Activated naive CD8-positive, alpha-beta T cell treated with anti-CD3 and anti-CD28 coated beads, Interleukin-2, amount 10 ng/mL, durations not matched to agents 7 days and 5 days (primary cell): ENCODE measurements at places on chromosomes 7 and 10. TPM values are rescaled to one million over a fixed set of nuclear protein-coding genes. Genes with fewer than 3 reads are reported as not detected.

The SLC26A4 gene
- total RNA-seq: 0.17 TPM

The ZNF488 gene
- not detected for total RNA-seq

The PIK3CG gene
- total RNA-seq: 55.9 TPM

The NUP42 gene
- total RNA-seq: 39.2 TPM

The NPC1L1 gene
- not detected for total RNA-seq

The PTPN20 gene
- 2.4 TPM for total RNA-seq

The MMS19 gene
- 89.7 TPM for total RNA-seq

GRCh38 chr10:123204127-123204461, 49.9 kb downstream of the BUB3 start:
- peaks cover 30% of the 10 kb centered on the region for H3K36me3 ChIP-seq
- H3K4me3 ChIP-seq: no peak overlapping the region
- no peak for DNase-seq
- peaks cover 3% of the 10 kb centered on the region for H3K4me1 ChIP-seq

DNA sequence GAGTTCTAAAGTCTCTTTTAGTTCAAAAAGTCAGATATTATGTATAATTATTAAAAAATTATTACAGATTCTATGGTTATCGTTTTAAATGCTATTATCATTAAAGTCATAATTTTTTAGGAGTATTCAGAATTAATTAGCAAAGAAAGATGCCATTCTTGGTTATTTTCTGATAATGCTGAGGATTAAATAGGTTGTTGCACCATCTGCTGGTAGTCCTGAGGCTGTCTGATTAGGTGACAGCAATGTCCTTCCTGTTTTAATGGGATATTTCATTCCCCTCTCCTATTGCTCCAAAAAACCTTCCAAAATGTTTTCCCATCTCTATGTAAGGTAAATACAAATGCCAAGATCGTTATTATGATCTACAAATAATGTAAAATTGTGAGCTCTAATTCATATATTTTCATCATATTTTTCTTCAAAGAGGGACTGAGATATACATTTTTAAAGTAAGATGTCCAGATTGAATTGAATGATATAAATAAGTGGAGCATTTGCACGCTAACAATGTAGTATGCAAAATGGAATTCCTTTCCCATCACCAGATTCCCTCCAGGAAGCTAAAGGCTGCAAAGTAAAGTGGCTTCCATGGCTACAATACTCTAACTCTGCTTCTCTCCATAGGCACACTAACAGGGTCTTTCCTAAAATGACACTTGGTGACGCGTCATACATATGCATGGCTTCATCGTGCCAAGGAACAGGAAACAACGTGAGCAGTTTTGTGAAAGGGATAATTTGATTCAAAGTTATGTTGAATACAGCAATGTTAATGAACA, 58.8 kb upstream of the AKR1E2 start:
- H3K27ac ChIP-seq: no peak overlapping the region
- no peaks in the 10 kb centered on the region for H3K36me3 ChIP-seq
- H3K4me1 ChIP-seq: no peaks in the 10 kb centered on the region
- H3K4me3 ChIP-seq: no peak overlapping the region
- H3K27me3 ChIP-seq: peaks cover 42% of the 10 kb centered on the region
- DNase-seq: no peak

- H3K36me3 ChIP-seq: no peaks in the 10 kb centered on the region
- no peak overlapping the region for H3K27ac ChIP-seq
- H3K4me3 ChIP-seq: no peak overlapping the region
- no peak for DNase-seq
Observed at GRCh38 chr10:78336402-78336791, 302.7 kb downstream of the RPS24 start.

- no peaks in the 10 kb centered on the region for H3K36me3 ChIP-seq
- DNase-seq: no peak
- H3K4me1 ChIP-seq: peaks cover 26% of the 10 kb centered on the region
- no peak overlapping the region for H3K27ac ChIP-seq
Observed at GRCh38 chr10:93075369-93076221, 1.9 kb downstream of the CYP26A1 start.

GRCh38 chr7:7791523-7791922, 73.1 kb upstream of the RPA3 start:
- H3K4me3 ChIP-seq: no peak overlapping the region
- no peaks in the 10 kb centered on the region for H3K27me3 ChIP-seq
- peaks cover 13% of the 10 kb centered on the region for H3K36me3 ChIP-seq
- H3K27ac ChIP-seq: no peak overlapping the region
- H3K4me1 ChIP-seq: peaks cover 10% of the 10 kb centered on the region

DNA sequence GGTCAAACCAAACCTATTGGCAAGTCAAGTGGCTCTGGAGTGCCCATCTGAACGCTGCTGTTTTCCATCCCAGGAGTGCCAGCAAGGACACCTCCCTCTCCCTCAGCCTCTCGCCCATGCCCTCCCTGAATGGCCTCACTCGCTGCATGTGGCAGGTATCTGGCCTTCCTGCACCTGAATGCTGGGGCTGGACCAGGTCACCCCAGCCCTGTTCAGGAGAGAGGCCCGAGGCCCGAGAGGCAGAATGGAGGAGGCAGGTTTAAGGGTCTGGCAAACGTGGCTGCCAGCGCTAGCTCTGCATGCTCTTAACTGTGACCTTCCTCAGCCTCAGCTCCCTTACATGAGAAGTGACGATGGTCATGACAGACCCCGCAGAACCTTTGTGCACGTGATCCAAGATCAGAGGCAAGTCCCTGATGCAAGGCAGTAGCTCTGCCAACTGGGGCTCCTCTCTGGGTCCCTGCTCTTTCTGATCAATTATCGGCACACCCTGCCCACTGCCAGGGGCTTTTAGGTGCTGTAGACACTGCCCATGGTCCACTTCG, 295.7 kb upstream of the ZMIZ1 start:
- no peak overlapping the region for H3K4me3 ChIP-seq
- no peaks in the 10 kb centered on the region for H3K36me3 ChIP-seq
- no peak for DNase-seq
- H3K27me3 ChIP-seq: peaks cover 8% of the 10 kb centered on the region

- no peak for DNase-seq
- no peak overlapping the region for H3K4me3 ChIP-seq
- H3K4me1 ChIP-seq: peaks cover 25% of the 10 kb centered on the region
- peaks cover 2% of the 10 kb centered on the region for H3K36me3 ChIP-seq
Observed at GRCh38 chr10:48287417-48288391, 13.2 kb upstream of the FRMPD2 start.

DNA sequence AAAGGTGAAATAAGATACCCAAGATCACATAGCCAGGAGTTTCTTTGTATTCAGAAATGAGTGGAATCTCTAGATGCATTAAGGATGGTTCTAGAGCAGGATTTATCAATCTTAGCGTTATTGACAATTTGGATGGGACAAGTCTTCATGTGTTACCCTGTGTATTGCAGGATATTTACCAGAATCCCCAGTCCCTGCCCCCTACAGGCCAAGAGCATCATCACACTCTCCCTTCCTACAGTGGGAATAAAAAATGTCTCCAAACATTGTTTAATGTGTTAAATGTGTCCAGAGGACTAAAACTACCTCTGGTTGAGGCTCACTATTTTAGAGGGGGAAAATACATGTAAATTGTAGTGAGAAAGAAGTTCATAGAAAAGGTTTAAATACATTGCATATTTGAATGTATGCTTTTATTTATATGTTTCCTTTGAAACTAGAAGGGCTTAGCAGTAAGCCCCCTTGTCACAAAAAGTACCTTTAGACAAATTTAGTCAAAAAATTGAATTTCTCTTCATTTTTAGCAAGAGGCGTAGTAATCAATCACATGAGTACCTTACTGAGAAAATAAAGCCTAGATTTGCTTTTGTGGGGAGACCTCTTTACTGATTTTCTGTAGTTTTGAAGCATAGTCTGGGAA, 141.2 kb downstream of the MLLT10 start:
- H3K4me3 ChIP-seq: no peak overlapping the region
- peaks cover 9% of the 10 kb centered on the region for H3K36me3 ChIP-seq
- no peak for DNase-seq
- H3K4me1 ChIP-seq: peaks cover 6% of the 10 kb centered on the region
- H3K27me3 ChIP-seq: no peaks in the 10 kb centered on the region
- H3K27ac ChIP-seq: no peak overlapping the region

DNA sequence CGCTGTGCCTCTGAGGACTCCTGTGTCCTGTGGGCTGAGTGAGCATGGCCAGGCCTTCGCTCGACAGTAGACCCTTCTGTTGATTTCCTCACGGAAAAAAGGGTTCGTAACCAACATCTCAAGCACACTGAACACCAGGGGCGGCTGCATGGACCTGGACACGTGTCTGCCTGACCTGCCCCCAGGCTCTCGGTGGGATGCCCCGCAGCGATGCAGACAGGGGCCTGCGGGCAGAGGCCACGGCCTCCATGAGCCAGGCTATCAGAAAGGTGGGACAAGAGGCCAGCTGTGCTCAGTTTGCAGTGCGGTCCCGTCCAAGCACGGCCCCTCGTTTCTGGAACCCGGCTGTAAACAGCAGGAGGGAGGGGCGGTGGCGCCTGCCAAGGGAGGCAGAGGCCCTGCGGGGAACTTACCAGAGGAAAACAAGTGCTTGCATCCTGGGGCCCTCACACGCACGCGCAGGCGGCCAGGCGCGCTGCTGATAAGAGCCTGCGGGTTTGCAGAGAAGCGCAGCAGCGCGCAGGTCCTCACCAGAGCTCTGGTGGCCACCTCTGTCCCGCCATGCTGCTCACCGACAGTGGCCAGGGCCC, 10.6 kb downstream of the GPR146 start:
- no peaks in the 10 kb centered on the region for H3K36me3 ChIP-seq
- peak; percentile 62 for DNase-seq
- H3K4me3 ChIP-seq: peak overlapping the region; percentile 48
- H3K27ac ChIP-seq: peak overlapping the region; percentile 51
- H3K27me3 ChIP-seq: no peaks in the 10 kb centered on the region

DNA sequence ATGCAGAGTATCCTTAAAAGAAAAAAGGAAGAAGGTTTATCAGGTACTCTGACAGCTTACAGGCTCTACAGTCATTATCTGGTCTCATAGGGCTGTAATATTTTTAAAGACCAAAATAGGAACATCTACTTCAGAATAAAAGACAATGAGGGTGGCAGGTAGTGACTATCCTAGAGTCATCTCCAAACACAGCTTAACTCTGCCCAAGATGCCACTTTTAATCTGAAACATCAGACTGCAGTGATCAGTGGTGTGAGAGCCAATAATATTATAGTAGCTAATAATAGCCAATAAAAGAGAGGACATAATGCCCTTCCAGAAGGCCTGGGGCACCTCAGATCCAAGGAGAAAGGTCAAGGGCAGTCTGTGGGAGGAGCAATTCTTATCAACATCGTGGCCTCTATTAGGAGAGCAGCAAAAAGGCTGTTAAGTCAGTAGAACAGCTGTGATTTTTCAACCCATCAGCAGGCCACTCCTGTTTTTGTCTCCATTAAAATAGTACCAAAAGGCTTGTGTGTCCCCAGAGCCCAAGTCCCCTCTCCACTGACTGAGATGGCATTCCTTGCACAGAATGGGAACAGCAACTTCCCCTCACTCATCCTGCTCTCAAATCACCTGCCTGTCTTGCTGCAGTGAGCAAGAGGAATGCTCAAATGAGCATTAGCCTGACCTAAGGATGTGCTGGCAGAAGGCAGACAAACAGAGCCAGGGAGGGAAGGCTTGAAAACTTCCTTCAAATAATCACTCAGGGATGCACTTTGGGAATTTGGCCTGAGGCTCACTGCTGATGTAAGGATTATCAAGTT, 20.7 kb upstream of the SPOCK2 start:
- peak overlapping the region; percentile 79 for H3K27ac ChIP-seq
- no peak for DNase-seq
- peak overlapping the region; percentile 49 for H3K4me3 ChIP-seq
- peaks cover 21% of the 10 kb centered on the region for H3K36me3 ChIP-seq

DNA sequence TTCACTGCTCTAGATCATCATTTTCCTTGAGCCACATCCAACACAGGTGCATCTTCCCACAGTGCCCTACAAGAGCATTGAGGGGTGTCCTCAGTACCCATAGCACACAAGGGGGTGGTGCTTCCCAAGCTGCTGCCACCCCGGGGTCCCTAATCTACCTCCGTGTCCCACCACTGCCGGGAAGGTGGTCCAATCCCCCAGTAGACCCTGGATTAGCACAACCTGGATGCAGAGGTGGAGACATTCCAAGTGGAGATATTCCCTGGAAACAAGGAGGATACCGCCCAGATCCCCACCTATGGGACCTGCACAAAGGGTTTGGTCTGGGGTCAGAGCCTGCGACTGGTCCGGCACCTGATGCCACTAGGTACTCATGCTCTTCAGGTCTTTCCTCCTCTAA, 284.8 kb upstream of the PPP2R2D start:
- no peaks in the 10 kb centered on the region for H3K27me3 ChIP-seq
- no peaks in the 10 kb centered on the region for H3K36me3 ChIP-seq
- no peaks in the 10 kb centered on the region for H3K4me1 ChIP-seq
- no peak overlapping the region for H3K4me3 ChIP-seq

- no peak for DNase-seq
- H3K27me3 ChIP-seq: no peaks in the 10 kb centered on the region
- no peaks in the 10 kb centered on the region for H3K36me3 ChIP-seq
- no peaks in the 10 kb centered on the region for H3K4me1 ChIP-seq
Observed at GRCh38 chr10:36393801-36394200, 731.6 kb upstream of the ANKRD30A start.

- H3K27ac ChIP-seq: no peak overlapping the region
- H3K4me3 ChIP-seq: no peak overlapping the region
- DNase-seq: no peak
- H3K36me3 ChIP-seq: no peaks in the 10 kb centered on the region
- H3K27me3 ChIP-seq: peaks cover 7% of the 10 kb centered on the region
- no peaks in the 10 kb centered on the region for H3K4me1 ChIP-seq
Observed at GRCh38 chr7:157089100-157089610, 49.6 kb upstream of the UBE3C start.

- H3K27me3 ChIP-seq: peaks cover 67% of the 10 kb centered on the region
- no peaks in the 10 kb centered on the region for H3K36me3 ChIP-seq
- no peak overlapping the region for H3K27ac ChIP-seq
Observed at GRCh38 chr10:98030991-98031431, 590 bp upstream of the CRTAC1 start.

DNA sequence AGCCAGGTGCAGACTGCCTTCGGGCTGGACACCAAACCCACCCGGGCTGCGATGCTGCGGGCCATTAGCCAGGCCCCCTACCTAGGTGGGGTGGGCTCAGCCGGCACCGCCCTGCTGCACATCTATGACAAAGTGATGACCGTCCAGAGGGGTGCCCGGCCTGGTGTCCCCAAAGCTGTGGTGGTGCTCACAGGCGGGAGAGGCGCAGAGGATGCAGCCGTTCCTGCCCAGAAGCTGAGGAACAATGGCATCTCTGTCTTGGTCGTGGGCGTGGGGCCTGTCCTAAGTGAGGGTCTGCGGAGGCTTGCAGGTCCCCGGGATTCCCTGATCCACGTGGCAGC, 50.0 kb downstream of the VWA2 start:
- H3K27me3 ChIP-seq: no peaks in the 10 kb centered on the region
- H3K4me1 ChIP-seq: peaks cover 5% of the 10 kb centered on the region
- no peaks in the 10 kb centered on the region for H3K36me3 ChIP-seq
- no peak overlapping the region for H3K27ac ChIP-seq
